ENCODE measurements at places on chromosomes 11 and 22.

GRCh38 chr11:6587360-6587953, 16.0 kb downstream of the RRP8 start:
- DNase-seq: no peak

GRCh38 chr11:96337541-96338431, 5.2 kb downstream of the MAML2 start:
- no peak for DNase-seq

- DNase-seq: no peak
Observed at GRCh38 chr11:6609502-6610015, 2.5 kb downstream of the TAF10 start.

DNA sequence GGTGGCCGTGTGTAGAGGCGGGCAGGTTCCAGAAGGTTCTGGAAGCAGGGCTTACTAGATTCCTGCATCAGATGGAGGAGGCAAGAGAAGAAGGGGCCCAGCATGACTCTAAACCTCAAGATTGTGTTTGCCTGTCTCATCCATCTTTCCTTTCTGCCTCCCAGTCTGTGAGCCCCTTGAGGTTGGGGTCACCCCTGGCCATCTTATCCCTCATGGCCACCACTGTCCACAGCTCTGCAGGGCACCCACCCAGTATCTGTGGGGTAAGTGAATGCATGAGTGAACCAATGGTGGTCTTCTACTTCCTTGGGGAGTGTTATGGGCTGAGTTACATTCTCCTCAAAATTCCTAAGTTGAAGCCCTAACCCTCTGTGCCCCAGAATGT, 79.3 kb downstream of the MYEOV start:
- no peak for DNase-seq

DNA sequence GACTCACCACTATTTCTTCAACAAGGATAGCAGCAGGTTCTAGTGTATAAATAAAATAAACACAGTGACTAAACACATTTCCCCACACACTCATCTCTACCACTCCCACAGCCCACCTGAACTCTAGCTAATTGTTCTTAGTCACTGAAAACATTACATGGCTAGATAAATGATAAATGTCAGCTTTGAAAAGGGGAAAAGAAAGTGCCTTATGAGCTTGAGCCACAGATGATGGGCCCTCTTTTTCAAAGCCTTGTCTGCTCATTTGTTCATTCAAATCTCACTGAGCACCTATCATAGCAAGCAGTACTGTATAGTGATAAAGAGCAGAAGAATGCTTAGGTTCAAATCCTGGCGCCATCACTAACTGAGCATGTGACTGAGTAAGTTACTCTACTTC, 58.3 kb downstream of the SIK3 start:
- no peak for DNase-seq

GRCh38 chr11:57586711-57587245, 10.7 kb upstream of the SERPING1 start:
- DNase-seq: no peak

GRCh38 chr22:45564349-45565030, 61.8 kb downstream of the FBLN1 start:
- no peak for DNase-seq

- no peak for DNase-seq
Observed at GRCh38 chr22:47112994-47113852, 350.8 kb downstream of the TBC1D22A start.

DNA sequence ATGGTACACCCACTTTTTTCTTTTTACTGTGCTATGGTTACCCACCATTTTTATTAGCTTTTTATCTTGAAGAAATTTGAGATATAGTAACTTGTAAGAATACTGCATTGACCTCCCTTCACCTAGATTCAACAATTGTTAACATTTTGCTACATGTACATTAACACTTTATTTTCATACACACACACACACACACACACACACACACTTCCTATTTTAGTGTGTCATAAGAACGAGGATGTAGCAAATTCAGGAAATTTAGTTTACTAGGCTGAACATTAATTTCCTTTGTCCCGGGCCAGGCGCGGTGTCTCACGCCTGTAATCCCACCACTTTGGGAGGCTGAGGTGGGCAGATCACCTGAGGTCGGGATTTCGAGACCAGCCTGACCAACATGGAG, 1.1 kb upstream of the ATP6V1E1 start:
- no peak for DNase-seq

DNA sequence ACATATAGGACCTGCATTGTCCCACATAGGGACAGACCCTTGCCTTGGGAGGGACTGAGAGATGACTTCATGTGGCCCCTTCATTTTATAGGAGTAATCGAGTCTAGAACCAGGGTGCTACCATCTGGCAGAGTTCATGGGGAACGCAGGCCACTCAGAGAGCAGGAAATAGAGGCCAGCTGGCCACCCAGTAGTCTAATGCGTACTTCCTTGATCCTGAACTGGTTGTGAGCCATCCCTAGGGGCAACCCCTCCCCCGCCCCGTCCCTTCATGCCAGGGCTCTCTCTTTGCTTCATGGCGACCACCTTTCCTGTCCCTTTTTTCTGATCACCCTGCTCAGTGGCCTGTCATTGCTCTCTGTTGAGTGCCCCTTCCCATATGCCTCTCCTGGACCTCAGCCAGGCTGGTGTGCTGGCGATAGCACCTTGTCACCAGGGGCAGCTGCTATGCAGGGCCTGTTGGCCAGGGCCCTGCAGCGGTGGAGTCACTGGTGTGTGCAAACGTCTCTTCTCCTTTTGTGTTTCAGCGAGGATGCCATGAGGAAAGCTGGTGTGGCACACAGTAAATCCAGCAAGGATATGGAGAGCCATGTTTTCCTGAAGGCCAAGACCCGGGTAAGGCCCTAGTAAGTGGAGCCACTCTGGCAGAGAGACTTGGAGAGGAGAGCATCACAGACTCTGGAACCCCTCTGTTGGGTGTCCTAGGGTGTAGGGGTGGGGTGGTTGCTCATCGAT, 29.3 kb downstream of the MED15 start:
- DNase-seq: no peak

- DNase-seq: no peak
Observed at GRCh38 chr22:37741312-37741795, 44.5 kb downstream of the TRIOBP start.

DNA sequence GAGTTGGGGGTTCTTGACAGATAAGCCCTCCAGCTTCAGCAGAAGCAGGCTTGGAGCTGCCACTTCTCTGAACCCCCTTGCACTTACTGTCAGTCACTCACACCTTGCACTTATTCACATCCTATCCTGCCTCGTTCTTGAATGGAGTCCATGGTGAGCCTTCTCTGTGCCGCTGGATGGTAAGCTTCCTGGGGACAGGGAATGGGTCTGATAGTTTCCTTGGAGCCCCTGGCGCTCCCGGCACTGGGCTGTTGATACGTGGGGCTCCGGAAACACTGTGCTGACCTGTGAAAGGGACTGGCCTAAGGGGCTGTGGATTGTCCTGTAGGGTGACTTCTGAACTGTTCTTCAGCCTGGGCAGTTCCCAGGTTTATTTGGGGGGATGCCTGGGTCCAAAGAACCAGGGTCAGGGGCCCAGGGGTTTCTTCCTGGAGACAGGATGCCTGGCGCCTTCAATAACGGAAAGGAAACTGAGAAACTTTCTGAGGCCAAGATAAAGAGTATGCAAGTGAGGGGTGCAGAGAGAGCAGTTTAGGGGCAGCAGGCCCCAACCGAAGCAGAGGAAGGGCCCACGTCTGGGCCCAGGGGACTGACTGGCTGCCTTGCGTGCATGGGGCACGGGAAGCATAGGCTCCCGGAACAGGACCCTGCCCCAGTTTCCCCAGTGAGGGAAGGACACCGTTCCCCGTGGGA, 709 bp upstream of the ST3GAL4 start:
- no peak for DNase-seq

- no peak for DNase-seq
Observed at GRCh38 chr22:44523981-44524759, 26.1 kb upstream of the RTL6 start.

All from cortex of kidney (tissue), 1 donor.